ENCODE measurements at places on chromosomes 6 and 20. TPM values are rescaled to one million over a fixed set of nuclear protein-coding genes. Genes with fewer than 3 reads are reported as not detected.
A peak's percentile ranks its signal among the peaks of the same experiment; 100 is the strongest.

GRCh38 chr20:54350415-54350814 is 125.0 kb upstream of the DOK5 start:
- no peak for DNase-seq

DNA sequence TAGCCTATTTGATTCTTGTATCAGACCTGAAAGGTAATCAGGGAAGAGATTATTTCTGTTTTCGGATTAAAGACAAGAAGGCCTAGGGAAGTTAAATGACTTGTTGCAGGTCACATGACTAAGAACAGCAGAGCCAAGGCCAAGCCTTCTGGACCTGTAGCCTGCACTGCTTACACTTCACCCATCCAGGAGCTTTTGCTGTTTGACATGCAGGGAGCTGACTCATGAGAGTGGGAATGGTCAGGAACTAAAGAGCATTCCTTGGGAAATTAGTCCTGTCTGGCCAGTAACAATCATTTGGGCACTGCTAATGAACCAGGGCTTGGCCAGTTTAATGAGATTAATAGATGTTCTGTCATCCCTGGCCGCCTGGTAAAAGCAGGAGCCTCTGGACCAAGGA is 46.8 kb downstream of the EIF2S2 start:
- DNase-seq = no peak

GRCh38 chr20:32443386-32443974 is 85.3 kb downstream of the ASXL1 start:
- no peak for DNase-seq

GRCh38 chr6:2665146-2666070 is 85.3 kb downstream of the MYLK4 start:
- DNase-seq = no peak

- DNase-seq = no peak
Measured at GRCh38 chr6:89033461-89033860, 47.1 kb upstream of the PNRC1 start.

GRCh38 chr6:29726001-29726400 is 2.8 kb downstream of the HLA-F start:
- DNase-seq = no peak

- no peak for DNase-seq
Measured at GRCh38 chr20:10577648-10578047, 96.2 kb downstream of the JAG1 start.

DNA sequence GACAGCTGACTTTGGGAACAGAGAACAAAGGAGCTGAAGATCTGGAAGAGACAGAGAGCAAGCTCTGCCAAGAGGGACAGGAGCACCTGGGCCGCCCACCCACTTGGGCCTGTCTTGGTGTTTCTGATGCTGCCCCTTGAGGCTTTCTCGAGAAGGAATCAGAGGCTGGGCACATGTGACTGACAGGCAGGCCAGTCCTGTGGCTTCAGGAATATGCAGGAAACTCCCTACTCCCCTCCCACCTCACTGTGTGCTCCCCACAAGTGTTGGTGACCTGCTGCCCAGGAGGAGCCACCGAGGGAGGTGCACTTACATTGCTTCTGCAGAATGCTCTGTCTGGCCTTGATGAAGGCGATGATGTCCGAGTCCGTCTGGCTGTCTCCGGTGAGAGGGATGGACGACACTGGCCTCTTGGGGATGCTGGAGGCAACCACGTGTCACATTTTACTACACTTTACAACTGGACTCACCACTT is 20.9 kb upstream of the KCNK16 start:
- DNase-seq = no peak

DNA sequence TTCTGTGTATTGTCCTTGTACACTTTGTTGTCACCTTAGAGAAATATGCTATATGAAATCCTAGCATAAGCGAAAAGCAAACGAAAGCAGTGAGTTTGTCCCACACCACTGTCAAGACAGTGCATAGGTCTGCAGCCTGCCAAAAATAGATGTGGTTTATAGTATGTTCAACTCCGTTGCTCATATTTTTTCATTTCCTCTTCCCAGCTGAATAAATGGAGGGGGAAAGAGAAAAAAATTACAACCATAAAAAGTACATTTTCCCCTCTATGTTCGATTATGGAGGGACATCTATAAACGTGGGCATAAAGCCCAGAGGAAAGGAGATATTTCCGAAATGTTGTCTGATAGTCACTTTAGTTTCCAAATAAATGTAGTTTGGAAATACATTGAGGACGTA is 25.8 kb downstream of the PRL start:
- no peak for DNase-seq

GRCh38 chr6:16473184-16473907 is 235.0 kb downstream of the GMPR start:
- no peak for DNase-seq

DNA sequence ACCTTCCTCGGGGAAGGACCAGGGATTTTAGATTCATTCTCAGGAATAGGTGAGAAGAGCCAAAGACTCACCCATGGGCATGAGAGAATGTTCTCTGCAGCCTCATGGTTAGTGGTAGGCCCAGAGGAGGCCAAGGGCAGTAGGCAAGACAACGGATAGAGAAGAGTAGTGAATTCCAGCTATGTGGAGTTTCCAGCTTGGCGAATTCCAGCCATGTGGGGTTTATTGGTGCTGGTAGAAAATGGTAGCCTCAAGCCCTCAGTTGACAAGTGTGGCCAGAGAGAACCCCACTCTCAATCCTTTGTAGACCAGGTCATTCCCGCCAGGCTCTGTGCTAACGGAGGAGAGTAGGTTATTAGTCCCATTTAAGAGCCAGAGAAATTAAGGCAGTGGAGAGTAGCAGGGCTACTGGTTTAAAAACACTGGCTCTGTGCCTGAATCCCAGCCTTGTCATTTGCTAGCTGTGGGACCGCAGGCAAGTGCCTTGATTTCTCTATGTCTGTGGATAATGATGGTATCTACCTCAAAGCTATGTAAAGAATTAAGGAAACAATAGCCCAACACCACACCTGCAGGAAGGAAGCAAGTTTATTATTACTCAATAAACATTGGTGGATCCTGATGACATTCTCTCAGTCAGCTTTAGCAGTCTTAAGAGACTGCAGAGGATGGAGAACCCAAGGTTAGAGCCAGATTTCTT is 2.0 kb upstream of the SLC9A8 start:
- no peak for DNase-seq

DNA sequence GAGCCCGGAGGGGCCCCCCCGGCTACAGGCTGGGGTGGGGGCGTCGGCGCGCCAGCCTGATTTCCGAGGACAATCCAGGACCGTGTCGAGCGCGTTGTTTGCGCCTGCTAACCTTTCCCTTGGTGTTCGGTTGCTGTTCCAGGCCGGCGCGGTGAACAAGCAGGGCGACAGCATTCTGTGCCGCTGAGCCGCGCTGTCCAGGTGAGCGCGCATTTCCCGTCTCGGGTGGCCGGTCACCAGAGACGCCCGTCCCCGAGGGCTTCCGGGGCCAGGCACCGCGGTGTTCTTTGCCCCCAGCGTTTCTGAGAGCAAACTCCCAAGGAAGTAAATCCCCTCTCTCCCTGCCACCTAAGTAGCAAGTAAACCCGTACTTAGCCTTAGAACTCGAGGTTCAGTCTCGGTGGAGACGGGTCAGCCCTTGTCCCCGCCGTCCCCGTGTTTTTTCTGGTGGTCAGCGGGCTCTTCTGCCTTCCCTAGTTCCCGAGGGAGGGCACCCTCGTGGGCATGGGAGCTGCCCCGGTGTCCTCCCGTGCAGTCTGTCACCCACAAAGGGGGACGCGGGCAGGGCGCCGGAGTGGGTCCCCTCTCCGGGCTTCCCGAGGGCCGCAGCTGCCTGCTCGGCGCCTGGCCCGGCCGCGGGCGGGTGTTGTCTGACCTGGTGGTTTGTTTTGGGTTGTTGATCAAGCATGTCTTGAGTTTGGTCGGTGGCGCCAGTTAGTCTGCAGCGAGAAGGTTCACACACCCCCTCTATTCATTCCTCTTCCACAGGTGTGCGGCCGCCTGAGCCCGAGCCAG is 1.5 kb downstream of the ID4 start:
- peak; percentile 78 for DNase-seq

DNA sequence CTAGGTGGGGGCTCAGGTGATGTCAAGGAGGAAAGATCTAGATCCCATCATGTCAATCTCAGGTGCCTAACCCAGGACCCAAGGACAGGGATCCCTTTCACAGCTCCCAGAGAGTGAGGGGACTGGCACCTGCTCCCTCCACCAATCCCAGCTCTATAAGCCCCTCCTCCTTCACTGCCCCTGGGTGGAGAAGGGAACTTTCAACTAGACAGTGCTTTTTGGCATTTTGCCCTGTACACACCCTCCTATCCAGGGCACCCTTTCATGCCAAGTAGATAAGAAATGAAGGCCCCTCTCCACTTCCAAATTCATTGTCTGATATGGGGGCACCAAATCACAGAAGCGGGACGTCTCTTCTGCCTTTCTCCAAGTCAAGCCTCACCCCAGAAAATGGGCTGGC is 61.6 kb downstream of the MDGA1 start:
- DNase-seq = no peak

GRCh38 chr20:36754656-36755222 is 8.8 kb upstream of the NDRG3 start:
- DNase-seq = peak; percentile 71

- no peak for DNase-seq
Measured at GRCh38 chr6:117955684-117956256, 48.7 kb downstream of the SLC35F1 start.

DNA sequence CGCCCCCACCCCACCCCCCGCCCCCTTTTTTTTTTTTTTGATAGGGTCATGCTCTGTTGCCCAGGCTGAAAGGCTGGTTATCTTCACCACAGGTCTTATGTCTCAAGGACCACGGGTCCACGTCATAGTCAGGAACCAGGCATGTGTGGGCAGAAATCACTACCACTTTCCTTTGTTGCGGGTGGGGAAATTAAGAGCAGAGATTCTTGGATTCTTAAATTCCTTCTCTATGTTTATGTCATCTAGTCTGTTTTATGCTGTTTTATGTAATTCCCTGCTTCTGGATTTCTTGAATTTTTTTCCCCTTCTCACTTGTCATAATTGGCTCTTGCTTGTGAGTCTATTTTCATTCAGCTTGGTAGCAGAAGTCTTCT is 25.8 kb upstream of the PLCG1 start:
- no peak for DNase-seq

DNA sequence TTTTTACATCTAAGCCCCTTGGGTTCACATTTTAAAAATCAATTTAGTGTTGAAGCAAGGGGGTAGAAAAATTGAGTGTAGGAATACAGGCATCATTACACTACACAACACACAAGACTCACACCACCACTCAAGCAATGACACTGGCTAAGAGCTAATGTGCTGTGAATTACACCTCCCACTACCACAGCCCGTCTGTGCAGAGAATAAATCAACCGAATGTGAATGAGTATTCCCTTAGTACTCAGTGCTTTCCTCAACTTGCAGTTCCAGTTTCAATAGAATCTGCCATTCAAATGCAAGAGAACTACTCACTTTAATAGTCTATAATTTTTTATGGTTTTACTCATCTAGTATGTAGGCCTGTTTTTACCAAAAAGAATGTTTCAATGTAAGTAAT is 114.4 kb downstream of the PDSS2 start:
- no peak for DNase-seq

- no peak for DNase-seq
Measured at GRCh38 chr20:1664911-1665310, 7.3 kb upstream of the SIRPG start.

DNA sequence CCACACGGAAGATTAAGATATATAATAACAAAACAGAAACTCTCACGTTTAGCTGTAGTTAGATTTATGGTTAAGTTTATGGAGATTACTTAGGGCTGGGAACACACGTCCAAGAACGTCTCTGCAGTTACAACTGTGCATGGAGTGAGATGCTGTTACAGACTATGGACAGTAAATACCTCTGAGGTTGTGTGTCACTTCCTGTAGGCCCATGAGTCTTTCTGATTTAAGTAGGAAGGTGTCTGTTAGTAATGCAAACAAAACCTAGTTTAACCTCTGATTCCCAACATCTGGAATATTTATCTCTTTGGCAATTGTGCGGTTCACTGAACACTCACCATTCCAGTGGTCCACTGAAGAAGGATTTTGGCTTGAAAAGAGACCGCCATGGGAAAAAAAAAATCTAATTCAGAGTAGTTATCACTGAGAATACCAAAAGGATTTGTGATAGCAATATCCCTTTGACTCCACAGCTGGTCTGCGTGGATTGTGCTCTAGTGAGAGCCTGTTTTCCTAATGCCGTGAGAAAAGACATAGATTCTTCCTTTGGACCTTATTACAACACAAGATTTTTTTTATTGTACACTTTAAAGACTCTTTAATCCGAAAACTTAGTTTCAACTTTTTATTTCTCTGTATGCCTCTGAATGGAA is 478.2 kb upstream of the CITED2 start:
- DNase-seq = no peak

DNA sequence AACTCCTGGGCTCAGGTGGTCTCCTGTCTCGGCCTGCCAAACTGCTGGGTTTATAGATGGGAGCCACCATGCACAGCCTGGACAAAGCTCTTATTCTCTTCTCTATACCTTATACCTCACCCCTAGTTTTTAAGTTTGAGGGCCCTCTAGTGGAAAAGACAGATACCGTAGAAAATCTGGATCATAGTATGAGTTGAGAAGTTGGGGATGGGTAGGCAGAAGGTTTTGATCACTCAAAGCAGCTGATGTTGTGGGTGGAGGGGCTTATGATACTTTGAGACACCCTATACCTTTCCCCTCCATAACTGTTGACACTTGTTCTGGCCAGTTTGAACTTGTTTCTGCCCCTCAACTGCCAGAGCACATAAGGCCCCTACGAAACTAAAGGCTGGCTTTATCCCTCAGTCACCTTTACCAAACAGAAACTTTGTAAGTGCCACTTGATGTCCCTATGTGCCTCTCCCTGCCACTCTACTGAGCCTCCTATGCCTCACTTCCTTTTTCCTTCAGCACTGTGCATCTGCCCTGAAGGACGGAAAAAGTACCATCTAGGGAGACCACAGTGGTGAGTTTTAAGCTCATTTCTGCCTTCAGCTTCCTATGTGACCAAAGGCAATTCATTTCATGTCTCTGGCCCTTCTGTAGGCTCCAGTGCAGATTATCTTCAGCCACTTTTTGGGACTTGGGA is 28.6 kb downstream of the RALY start:
- DNase-seq = no peak

The AGER gene
- 28.0 TPM for polyA plus RNA-seq

The ME1 gene
- 2.5 TPM for polyA plus RNA-seq

The MAS1 gene
- polyA plus RNA-seq = 0.03 TPM

The LY6G6D gene
- polyA plus RNA-seq = not detected

The STMND1 gene
- polyA plus RNA-seq = 0.90 TPM

The SIRPA gene
- 24.3 TPM for polyA plus RNA-seq

The BAK1 gene
- polyA plus RNA-seq = 21.1 TPM

The ENPP3 gene
- 13.0 TPM for polyA plus RNA-seq

The HAO1 gene
- polyA plus RNA-seq = not detected

The RTF2 gene
- polyA plus RNA-seq = 128 TPM
